ENCODE measurements at places on chromosomes 11 and 22. TPM values are rescaled to one million over a fixed set of nuclear protein-coding genes. Genes with fewer than 3 reads are reported as not detected.

DNA sequence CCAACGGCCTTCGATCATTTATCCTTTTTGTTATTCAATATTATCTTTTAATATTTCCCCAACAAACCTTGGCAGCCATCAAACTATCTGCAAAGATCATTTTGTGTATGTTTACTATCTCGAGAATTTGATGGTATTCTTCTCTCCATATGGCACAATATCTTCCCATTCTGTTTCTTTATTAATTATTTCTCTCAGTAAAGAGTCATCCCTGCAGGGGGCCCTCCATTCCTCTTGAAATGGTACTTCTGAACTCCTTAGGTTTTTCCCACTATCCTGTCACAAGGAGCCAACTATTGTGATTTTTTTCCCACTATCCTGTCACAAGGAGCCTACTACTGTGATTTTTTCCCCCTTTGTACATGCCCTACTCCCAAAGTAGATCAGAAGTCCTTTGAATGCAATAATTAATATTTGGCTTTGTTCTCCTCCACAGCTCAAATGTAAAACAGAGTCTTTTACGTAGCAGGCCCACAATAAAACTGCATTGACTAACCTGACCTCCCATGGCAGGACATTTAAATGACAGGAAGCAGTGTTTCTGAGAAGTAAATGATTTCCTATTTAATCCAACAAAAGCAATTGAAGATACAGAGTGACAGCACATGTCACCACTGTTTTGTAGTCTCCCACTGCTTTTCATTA is 43.3 kb downstream of the PDGFD start:
- no peak for DNase-seq

HTR3B gene
- not detected for total RNA-seq

DNA sequence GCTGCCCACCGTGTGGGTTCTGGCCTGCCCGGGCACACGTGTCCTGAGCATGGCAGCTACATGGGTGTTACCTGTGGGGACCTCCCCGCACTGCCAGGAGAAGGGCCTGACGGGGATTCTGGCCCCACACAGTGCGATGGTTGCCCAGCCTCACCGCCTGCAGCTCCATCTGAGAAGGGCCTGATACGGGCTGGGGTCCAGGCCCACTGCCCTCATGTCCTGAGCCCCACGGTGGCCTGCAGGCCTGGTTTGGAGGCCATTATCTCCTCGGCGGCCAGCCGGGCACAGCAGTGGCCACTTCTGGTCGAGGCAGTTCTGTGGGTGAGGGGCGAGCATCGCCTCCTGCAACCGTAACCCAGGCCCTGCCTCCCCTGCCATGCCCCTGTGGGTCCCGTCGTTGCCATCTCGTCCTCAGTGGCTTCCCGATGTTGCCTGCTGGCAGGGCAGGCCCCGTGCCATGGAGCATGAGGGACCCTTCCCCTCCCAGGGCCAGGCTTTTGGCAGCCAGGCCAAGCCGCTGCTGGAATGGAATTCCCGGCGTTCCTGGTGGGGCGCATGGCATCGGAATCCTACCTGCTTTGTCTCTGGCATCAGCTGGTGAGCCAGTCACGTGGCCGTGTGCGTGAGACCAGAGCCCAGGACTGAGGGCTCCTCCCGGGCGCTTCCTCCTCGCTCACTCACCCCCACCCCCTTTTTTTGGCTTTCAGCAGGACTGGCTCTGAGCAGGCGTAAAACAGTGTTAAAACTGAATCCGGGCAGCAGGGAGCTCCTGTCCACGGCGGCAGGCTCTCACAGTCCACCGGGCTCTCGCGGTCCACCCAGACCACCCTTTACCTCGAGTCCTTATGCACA is 71.9 kb upstream of the PPARA start:
- no peak for DNase-seq

GRCh38 chr11:101862391-101863233 is 52.2 kb upstream of the CEP126 start:
- DNase-seq, result no peak

P4HA3 gene
- total RNA-seq, result 0.27 TPM

DNA sequence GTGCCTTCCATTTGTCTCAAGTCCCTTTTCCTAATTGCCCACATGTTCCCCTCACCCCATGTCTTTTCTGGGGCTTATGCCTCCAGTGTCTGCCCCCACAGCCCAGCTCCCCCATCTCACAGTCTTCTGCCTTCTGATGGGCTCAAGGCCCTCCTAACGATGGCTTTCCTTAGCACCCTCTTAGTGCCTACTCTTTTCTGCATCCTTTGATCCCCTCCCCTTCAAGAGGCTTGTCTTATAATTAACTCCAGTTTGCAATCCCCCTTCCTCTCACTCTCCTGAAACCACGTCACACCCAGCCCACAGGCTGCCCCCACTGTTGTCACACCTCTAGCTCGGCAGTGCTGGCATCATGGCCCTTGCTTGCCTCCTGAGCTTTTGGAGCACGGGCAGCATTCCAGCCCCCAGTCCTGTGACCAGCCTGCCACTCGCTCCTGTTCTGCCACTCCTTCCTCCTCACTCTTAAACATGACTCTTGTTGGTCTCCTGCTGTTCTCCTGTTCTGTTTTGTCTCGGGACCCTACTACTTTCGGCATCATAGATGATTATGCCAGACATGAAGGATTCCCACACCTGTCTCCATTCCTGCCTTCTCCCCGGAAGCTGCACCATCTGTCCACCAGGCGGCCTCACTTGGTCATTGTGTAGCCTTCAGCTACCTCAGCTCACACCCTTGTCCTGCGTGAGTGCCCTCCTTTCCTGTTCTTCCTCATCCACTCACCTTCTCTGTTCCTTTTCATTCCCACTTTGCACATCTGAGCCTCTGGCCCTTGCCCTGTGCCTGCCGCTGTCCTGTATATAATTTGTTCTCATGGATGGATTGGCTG is 26.1 kb downstream of the UBE2L3 start:
- no peak for DNase-seq

All from hematopoietic multipotent progenitor cell (in vitro differentiated cells).